IMR-90 (cell line): ENCODE measurements at places on chromosomes 6 and 20.

GRCh38 chr20:53718142-53719021, 124.7 kb upstream of the ZNF217 start:
- DNase-seq, result no peak

- peak; percentile 93 for DNase-seq
Observed at GRCh38 chr6:145071836-145072235, 663.5 kb downstream of the EPM2A start.

GRCh38 chr20:14956538-14956937, 619.1 kb upstream of the FLRT3 start:
- no peak for DNase-seq

DNA sequence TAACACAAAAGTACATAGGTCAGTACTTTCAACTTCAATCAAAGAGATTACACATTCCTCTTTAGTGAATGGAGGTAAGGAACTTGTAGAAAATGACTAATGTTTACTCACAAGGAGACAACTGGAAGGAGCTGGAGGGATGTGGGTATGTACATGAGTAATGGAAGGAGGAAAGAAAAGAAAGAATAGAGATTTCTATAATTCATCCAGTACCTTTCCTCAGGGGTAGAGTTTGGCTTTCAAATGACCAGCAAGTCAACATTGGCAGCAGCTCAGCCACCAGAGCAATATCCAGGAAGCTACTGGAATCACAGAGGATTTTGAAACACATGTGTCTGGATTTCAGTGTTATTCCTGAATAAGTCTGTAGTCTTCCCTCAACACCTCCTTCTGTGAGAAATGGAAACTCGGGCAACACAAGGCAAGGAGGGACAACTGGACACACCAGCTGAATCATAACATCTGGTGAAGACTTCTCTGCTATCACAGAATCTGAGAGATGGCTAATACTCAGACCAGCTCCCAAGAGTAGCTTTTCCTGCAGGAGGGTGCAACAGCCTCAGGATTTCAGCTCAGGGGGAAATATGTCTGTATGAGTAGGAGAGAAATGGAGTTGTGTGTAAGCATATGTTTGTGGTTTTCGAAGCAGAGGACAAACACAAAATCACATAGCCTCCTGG, 98.8 kb downstream of the HAO1 start:
- peak; percentile 73 for DNase-seq

- no peak for DNase-seq
Observed at GRCh38 chr20:57558614-57559288, 2.2 kb upstream of the PCK1 start.

DNA sequence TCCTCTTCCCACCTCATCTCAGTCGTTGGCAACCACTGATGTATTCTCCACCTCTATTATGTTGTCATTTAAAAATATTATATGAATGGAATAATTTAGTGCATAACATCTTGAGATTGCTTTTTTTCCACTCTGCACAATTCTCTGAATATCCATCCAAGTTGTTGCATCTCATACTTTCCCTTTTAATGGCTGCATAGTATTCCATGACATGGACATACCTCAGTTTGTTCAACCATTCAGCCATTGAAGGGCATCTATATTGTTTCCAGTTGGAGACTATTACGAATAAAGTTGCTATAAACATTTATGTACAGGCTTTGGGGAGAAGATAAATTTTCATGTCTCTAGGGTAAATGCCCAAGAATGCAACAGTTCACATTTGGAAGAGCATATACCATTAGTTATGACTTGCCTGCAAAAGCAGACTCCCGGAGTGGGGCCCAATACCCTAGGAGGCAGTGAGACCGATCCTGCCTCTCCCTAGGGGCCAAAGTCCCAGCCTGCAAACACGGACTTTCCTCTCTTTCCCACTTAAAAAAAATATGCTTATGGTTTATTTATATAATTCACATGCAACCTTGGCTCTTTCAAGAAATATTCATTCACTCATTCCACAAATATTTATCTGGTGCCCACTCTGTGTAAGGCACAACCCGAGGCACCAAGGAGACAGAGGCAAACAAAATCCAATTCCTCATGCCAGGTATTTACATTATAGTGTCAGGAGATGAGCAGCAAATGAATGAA, 227.0 kb upstream of the PMEPA1 start:
- DNase-seq, result no peak

GRCh38 chr6:169097381-169097959, 156.2 kb downstream of the THBS2 start:
- peak; percentile 99 for DNase-seq

GRCh38 chr6:145044641-145045246, 690.6 kb downstream of the EPM2A start:
- peak; percentile 87 for DNase-seq

GRCh38 chr6:48611332-48611731, 500.3 kb upstream of the PTCHD4 start:
- peak; percentile 46 for DNase-seq

- no peak for DNase-seq
Observed at GRCh38 chr6:34961574-34961973, 72.5 kb downstream of the ANKS1A start.

DNA sequence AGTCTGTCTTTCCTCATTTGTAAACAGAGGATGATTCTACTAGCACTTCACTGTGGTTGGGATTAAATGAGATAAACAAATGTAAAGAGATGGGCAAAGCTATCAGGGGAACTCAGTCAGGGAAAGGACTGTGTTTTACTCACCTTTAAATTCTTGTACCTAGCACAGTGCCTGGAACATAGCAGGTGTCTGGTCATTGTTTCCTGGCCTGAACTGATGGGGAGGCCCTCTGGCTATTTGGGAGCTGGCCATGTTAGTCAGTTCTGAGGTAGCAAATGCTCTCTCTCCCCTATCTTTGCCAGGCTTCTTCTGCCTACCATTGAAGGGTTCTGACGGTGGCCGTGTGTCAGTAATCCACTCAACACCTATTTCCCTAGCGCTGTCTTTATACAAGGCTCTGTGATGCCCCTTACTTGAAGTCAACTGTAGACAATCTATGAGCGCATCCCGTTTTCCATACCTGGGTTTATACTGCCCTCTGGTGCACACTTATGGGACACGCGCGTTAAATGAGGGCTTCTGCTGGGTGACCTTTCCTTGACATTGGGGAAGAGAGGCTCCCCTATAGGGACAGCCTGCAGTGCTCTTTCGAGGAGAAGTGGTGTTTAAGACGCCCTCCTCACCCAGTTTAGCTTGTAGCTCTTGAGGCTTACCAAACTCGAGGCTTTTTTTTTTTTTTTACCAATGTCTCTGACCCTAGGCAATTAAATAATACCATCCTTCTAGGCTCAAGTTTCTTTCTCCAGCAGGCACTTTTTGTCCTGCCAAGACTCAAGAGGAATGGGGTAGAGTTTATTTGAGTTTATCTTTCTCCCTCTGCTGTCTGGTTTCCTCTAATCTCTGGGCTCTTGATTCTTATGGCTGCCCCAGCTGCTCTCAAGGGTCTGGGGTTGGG, 4.0 kb upstream of the SPATS1 start:
- DNase-seq, result peak; percentile 56

DNA sequence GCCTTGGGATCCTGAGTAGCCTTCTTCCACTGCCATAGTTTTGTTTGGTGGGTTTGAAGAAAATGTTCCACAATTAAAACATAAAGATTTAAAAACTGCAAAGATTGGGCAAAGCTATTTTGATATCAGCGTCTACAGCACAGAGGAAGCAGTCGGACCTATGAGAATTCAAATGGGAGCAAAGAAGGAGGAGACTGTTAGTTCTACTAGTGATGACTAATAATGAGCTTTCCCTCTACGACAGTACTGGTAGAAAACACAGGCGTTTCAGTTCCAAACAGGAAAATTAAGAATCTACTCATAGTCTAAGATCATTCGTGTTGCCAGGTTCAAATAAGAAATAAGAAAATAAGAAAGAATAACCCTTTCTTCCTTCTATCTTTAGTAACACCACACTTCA, 121.2 kb downstream of the INSM1 start:
- peak; percentile 69 for DNase-seq

DNA sequence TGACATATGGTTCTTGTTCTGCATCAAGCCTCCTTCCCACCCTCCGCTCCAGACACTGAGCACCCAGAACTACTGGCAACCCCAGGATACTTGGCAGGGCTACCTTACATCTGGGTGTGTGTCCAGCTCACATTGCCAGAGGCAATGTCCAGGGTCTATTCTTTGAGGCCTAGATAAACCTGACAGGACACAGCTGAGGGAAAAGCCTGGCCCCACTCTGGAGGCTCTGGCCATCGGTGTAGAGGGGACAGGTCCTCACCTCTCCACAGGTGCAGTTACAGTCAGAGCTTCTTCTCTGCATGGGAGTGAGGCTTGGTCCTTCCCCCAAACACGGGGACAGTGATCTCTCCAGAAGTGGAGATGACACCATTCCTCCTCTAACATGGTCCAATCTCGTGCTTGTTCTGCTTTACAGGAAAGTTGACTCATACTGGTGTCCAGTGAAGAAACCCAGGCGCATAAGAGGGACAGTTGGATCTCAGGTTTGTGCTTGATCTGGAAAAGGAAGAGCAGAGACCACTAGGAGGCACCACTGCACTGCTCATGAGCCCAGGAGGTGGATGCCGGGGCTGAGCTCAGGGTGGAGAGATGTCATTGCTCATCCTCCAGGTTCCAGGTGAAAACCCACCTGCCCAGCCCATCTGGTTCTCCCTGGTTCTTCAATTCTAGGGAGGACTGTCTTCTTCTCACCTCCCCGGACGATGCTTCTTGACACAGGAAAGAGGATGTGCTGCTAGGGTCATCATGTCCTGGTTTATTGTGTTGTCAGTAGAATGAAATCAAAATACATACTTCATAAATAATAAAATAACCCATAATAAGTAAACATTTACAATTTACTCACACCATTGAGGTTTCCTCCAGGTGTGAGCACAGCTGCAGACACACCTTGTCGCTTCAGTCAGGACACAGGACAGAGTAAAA, 14.7 kb downstream of the HLA-F start:
- DNase-seq, result peak; percentile 66

DNA sequence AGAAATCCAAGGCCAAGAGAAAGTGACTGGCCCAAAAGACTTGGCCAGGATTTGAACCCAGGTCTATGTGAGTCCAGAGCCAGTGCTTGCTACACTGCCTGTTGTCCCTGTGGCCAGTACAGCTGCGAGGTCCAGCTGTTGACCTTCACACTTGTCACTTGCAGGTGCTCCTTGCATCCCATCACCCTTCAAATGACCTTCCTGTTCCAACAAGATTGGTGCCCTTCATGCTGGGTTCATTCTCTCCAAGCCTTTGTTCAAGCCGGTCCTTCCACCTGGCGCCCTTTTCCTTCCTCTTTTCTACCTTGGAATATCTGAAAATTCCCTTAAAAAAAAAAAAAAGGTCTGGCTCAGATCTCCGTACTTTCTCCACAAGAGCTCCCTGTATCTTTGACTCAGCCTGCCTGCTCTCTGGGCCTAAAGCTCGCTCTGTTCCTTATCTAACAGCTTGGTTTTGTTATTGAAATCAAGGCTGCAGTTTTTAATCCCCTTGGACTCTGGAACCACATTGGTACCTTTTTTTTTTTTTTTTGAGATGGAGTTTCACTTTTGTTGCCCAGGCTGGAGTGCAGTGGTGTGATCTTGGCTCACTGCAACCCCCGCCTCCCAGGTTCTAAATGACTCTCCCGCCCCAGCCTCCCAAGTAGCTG, 22.2 kb upstream of the MRPS18A start:
- no peak for DNase-seq

GRCh38 chr6:142624978-142625715, 319.8 kb downstream of the HIVEP2 start:
- no peak for DNase-seq

GRCh38 chr6:39903656-39904055, 30.6 kb downstream of the MOCS1 start:
- no peak for DNase-seq

DNA sequence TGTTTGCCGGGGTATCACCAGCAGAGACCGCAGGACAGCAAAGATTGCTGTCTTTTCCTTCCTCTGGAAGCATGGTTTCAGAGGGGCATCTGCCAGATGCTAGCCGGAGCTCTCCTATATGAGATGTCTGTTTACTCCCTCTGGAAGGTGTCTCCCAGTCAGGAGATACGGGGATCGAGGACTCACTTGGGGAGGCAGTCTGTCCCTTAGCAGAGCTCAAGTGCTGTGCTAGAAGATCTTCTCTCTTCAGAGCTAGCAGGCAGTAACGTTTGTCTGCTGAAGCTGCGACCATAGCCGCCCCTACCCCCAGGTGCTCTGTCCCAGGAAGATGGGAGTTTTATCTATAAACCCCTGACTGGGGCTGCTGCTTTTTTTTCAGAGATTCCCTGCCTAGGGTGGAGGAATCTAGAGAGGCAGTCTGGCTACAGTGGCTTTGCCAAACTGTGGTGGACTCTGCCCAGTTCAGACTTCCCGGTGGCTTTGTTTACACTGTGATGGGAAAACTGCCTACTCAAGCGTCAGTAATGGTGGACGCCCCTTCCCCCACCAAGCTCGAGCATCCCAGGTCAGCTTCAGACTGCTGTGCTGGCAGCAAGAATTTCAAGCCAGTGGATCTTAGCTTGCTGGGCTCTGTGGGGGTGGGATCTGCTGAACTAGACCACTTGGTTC, 133.0 kb upstream of the FLRT3 start:
- DNase-seq, result no peak

- no peak for DNase-seq
Observed at GRCh38 chr6:165605182-165605875, 57.7 kb downstream of the PDE10A start.

DNA sequence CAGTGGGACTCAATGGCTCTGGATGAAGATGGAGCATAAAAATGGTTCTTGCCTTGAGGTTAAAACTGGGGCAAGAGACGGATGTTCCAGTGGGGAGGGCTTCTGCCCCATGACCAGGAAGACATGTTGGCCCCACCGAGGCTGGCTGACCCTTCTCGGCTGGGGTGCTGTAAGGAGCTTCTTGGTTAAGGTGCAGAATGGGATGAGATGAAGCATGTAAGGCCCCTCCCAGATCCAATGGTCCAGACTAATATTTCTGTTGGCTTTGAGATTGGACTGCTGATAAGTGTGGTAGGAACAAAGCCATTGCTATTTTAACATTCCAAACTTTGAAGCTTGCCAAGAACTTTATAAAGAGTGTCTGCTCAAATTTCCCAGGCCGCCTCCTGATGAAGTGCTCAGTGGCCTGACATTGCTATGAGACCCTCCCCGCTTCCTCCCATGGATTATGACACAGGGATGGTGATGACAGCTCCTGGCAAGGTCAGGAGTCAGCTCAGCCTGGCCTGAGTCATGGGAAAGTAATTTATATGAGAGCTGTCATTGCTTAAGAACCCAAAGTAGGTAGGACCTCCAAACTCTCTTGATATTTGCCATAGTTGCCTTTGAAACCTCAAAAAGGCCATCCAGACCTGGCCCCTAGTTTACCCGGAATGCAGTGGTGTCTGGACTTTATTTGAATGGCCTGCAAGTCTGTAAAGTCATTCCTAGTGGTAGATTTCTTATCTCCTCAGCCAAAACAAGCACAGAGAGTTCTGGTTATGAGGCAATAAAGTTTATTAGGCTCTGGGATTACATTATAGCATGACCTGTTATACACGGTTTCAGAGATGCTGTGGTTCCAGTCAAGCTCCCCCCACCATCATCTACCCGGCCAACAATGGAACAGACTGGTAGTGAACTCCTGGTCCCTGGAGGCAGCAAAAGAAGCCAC, 55.2 kb downstream of the TGM2 start:
- DNase-seq, result peak; percentile 79

DNA sequence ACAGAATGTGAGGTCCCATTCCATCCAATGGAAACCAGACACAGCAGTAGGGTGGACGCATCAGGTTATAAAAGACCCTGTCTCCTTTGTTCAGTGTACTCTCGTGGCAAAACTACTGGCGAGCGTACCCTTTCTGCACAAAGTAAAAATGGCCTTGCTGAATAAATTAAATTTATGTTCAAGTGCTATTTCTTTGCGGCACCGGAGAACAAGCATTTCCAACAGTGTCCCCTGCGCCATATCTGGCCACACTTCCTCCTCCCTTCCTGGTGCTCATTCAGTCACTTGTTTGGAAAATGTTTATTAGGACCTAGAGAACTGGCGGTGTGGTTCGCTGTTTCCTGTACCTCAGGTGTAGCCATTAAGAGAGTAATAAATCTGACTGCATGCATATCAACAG, 46.9 kb upstream of the DACT2 start:
- DNase-seq, result no peak
